IPS DF 19.7 (cell line): ENCODE measurements at places on chromosomes 1 and 21.

DNA sequence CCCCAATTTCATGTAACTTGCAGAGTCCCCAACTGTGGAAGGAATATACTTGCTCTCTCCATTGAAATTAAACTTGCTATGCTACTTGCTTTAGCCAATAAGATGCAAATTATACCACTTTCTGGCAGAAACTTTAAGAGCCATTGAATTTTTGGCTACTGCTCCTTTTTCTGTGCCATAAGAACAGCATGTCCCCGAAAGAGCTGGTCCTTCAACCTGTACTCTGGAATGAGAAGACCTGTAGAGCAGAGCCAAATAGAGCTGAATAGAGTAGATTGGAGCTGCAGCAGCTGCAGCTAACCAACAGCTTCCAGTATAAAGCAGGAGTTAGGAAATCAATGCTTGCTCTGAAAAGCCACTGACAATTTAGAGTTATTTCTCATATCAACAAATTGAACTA, 472.3 kb upstream of the B3GALT2 start:
- no peak for DNase-seq

DNA sequence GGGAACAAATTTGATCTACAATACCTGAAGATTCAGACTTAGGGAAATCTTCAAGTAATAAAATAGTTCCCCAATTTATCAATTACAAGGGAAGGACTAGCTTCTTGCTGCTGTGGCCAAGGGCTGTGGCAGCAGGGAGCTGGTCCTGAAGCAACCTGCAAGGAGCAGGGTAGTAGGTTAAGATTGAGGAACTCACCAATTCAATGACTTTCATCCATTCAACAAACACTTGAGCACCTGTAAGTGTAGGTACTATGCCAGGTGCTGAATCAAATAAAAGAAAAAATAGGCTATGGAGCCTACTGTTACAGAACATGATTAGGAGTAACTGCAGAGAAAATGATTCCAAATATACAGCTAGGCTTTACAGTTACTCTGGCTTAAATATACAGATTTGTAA, 64.2 kb upstream of the RBM34 start:
- no peak for DNase-seq

GRCh38 chr21:41480086-41480690, 27.8 kb downstream of the TMPRSS2 start:
- no peak for DNase-seq

GRCh38 chr1:239389703-239390102, 3.3 kb downstream of the CHRM3 start:
- no peak for DNase-seq

- DNase-seq, result no peak
Measured at GRCh38 chr1:3504822-3505153, 50.3 kb downstream of the ARHGEF16 start.

DNA sequence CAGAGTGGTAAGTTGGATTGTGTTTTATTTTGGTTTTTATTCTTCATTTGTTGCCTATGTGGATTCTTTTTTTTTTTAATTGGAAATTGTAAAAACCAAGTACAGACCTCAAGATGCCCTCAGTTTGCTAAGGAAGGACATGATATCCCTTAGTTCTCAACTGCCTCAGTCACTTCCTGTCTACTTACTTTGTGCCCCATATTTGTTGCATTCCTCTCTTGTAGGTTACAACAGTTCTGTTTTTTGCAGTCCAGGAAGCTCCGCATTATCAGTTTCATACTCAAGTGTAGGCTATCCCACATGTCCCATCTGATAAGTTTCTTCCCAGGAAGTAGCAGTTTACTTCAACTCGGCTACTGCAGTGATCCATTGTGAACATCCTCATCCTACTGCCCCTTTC, 82.0 kb downstream of the RPAP2 start:
- DNase-seq, result no peak

- DNase-seq, result no peak
Measured at GRCh38 chr1:78497201-78497600, 6.4 kb downstream of the PTGFR start.

GRCh38 chr1:30325085-30325935, 398.1 kb downstream of the MATN1 start:
- no peak for DNase-seq

GRCh38 chr1:214155987-214156625, 124.9 kb upstream of the SMYD2 start:
- no peak for DNase-seq

- DNase-seq, result no peak
Measured at GRCh38 chr1:54551891-54552290, 3.9 kb downstream of the ACOT11 start.

- DNase-seq, result no peak
Measured at GRCh38 chr1:201169971-201170532, 15.8 kb upstream of the TMEM9 start.

- no peak for DNase-seq
Measured at GRCh38 chr1:156042828-156043227, 10.8 kb downstream of the UBQLN4 start.

DNA sequence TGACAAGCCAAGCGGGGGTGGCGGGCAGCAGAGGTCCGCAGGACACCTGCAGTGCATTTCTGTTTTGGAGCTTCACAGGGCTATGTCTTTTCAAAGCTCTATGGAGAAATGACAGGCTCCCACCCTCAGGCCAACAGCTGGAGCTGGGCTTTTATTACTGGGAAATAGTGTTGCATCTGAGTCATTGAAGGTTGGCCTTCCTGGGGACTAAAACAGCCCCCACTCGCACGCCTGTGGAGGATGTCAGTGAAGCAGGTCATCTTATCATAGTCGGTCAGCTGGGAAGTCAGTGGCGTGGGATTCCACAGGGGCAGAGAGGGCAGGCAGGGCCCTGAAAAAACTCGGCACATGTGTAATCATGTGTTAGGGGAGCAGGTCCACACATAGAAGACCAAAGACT, 55.3 kb downstream of the NTPCR start:
- no peak for DNase-seq

- DNase-seq, result no peak
Measured at GRCh38 chr1:193448682-193449461, 262.5 kb upstream of the B3GALT2 start.

GRCh38 chr1:212794561-212795014, 2.9 kb downstream of the TATDN3 start:
- no peak for DNase-seq

DNA sequence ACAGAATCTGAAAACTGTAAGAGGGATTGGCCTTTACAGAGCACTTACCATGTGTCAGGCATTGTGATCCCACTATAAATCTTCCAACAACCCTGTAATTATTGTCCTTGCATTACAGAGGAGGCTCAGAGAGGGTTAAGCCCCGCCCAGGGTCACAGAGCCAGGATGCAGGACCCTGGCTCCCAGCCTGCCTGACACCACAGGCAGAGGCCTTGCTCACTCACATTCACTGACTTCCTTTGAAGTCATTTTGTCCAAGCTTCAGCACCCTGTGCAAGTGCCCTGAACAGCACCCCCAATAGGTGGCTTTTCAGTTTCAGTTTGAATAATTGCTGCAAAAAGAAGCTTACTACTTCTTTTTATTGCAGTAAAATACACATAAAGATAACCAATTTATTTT, 256.8 kb upstream of the NFIA start:
- no peak for DNase-seq

GRCh38 chr1:114126261-114127095, 27.2 kb downstream of the SYT6 start:
- DNase-seq, result no peak

DNA sequence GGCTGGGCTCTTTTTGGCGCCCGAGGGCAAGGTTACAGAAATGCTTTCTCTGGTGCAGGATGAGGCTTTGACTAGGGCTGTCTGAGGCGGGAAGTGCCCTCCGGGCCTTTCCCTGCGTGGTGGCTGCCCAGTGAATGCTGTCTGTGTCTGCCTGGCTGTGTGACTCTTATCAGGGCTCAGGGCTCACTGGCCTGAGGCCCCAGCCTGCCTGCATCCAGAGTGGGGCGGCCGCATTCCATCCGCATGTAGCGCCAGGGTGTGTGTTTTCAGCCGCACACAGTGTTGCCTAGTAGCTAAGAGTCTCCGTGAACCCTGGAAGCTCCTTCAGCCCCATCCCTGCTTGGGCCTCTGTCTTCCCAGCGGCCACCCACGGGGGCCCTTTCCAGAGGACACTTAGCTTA, 59.1 kb downstream of the FAAP20 start:
- DNase-seq, result no peak

DNA sequence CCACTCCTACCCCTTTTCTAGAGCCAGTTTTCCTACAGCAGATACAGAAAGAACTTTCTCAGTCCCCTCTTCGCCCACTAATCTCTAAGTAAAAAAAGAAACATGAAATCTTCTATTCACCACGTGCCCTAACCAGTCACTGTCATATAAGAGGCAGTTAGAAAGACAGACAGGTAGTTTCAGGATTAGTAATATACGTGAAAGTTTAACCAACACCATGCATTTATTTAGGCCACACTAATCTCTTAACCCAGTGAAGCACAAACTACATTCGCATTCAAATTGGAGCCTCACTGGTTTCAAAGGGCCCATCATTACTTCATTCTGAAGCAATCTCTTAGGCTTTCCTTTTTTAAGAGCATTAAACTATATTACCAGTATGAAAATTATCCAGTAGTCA, 10.1 kb downstream of the GPATCH2 start:
- no peak for DNase-seq

DNA sequence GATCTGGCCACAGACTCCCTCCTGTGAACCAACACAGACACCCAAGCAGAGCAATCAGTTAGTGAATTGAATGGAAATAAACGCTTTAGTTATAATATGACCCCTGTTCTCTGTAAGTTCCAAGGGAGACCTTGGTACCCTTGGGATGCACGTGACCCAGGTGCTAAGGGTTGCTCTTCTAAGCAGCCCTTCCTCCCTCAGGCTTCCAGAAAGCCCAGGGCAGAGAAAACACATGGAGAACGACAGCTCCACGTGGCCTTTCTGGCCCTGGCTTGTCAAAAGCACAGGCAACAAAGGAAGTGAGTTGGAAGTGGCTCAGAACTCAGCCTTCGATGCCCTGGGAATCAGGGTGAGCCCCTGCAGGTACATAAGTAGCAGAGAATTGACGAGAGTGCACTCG, 57.4 kb downstream of the LACTBL1 start:
- no peak for DNase-seq

DNA sequence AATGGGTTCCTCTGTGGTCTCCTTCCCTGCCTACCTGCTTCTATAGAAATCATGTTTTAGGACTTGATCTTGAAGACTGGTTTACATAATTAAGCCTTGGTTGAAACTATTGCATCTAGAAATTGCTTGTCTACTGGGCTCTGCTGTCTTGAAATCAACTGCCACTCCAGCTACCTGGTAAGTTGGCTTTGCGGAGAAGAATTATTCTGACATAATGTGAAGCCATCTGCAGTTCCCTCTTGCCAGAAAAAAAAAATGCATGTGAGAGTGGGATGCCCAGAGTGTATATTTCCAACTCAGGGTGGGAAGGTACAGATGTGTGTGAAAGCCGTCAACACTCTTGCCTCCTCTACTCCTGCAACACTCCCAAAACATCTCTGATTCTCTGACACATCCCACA, 27.2 kb downstream of the C8B start:
- no peak for DNase-seq

DNA sequence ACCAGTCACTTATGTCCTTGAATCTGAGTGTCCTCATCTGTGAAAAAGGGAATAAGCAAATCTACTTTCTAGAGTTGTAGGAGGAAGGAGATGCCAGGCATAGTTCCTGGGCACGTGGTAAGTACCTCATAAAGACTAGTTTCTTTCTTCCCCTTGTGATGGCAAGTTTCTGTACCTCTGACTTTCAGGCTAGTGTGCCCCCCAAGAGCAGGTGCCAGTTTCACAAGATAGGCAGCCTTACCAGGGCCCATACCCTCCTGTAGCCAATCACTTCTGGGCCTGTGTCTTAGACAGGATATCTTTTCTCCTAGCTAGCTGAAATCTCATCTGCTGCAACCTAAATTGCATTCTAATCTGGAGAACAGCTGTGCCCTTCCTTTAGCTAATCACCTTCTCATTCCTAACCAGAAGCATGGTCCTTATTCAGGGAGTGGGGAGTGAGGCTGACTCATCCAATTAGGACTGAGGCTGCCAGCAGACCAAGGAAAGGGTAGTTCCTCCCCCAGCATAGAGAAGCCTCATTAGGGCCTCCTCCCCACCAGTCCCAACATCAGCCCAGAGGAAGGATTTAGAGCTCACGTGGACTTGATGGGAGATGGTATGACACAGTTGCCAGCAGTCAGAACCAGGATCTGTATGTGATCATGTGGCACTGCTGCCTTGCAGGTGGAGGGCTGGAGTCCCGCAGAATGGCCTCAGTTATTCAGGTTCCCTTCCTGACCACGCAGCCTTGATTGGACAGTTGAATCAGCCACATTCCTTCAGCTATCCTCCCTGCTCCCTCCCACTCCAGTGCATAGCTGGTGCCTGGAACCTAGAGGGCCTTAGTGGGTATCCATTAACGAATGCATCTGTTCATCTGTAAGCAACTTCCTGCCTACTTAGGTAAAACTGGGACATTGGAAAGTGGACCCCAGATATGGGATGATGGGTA, 7.9 kb downstream of the KLHDC8A start:
- no peak for DNase-seq

DNA sequence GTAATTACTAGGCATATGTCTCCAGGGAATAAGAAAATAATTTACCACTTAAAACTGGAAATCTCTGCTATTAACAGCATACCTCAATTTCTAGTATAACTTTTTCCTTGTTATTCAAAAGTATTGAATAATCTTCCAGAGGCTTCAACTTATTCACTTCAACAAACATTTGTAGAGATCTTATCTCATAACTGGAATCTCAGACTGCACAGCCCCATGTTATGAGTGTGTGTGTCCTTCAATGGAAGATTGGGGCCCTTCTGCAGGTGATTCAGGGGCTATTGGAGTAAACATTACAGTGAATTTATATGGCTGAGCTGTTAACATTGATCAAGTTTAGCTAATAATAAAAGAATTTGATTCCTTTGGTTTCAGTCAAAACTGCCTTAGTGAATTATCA, 946.1 kb downstream of the TTLL7 start:
- no peak for DNase-seq

DNA sequence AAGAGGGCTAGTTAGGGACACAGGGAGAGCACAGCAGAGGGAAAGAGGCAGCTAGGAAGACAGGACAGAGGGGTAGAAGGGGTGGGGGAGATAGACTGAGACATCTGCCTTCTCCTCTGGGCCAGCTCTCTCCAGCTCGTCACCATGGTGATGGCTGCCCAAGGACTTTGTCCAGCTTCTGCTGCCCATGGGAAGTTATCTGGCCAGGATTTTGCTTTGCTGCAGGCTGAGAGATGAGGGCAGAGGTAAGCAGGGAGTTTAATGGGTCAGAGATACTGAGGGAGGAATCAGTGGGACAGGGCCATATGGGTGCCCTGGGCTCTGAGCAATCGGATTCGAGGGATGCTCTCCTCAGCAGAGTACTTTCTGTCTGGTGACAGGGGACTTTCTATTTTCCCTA, 34.5 kb upstream of the GPR37L1 start:
- no peak for DNase-seq

- DNase-seq, result no peak
Measured at GRCh38 chr21:44766818-44767354, 34.7 kb downstream of the UBE2G2 start.
